ENCODE measurements at places on chromosomes 3 and 15. TPM values are rescaled to one million over a fixed set of nuclear protein-coding genes. Genes with fewer than 3 reads are reported as not detected.
A peak's percentile ranks its signal among the peaks of the same experiment; 100 is the strongest.

GRCh38 chr3:49093853-49094767 is at the start of gene QRICH1:
Gene QRICH1 (minus strand): TSS chr3:49094071. CDS start chr3:49077017, 17,054 bp downstream.
- H3K4me1 ChIP-seq, result peaks cover 14% of the 10 kb centered on the region
- DNase-seq, result peak; percentile 98
- no peaks in the 10 kb centered on the region for H3K36me3 ChIP-seq
- H3K27ac ChIP-seq, result peak within 1 kb of the TSS; percentile 98
- H3K4me3 ChIP-seq, result peak within 1 kb of the TSS; percentile 99

DNA sequence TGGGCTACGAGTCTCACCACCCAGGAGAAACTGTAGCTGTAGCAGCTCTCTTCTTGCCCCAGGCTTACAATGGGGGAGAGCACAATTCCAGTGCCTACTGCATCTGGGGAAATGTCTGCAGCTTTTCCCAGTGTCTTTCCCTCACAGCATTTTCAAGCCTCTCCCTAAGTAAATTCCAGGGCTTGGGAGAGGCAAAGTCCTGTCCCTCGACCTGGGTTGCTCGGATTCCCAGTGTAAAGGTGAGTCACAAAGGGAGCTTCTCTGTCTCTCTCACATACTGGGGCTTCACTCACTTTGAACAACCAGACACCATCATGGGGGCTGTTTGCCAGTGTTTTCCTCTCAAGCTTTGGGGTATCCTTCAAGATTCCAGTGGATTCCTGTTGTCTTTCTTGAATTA is 689.4 kb upstream of the NAALADL2 start:
- DNase-seq, result no peak
- no peaks in the 10 kb centered on the region for H3K36me3 ChIP-seq
- H3K4me3 ChIP-seq, result no peak overlapping the region
- H3K4me1 ChIP-seq, result no peaks in the 10 kb centered on the region

GRCh38 chr15:36313736-36314280 is 265.6 kb upstream of the CDIN1 start:
- DNase-seq, result no peak
- H3K36me3 ChIP-seq, result no peaks in the 10 kb centered on the region
- no peak overlapping the region for H3K27ac ChIP-seq
- H3K27me3 ChIP-seq, result no peaks in the 10 kb centered on the region
- no peak overlapping the region for H3K4me3 ChIP-seq

- peak overlapping the region; percentile 87 for H3K27ac ChIP-seq
- H3K4me3 ChIP-seq, result peak overlapping the region; percentile 58
- peak; percentile 7 for DNase-seq
- H3K4me1 ChIP-seq, result peaks cover 74% of the 10 kb centered on the region
Measured at GRCh38 chr3:4850211-4850927, 128.9 kb upstream of the BHLHE40 start.

DNA sequence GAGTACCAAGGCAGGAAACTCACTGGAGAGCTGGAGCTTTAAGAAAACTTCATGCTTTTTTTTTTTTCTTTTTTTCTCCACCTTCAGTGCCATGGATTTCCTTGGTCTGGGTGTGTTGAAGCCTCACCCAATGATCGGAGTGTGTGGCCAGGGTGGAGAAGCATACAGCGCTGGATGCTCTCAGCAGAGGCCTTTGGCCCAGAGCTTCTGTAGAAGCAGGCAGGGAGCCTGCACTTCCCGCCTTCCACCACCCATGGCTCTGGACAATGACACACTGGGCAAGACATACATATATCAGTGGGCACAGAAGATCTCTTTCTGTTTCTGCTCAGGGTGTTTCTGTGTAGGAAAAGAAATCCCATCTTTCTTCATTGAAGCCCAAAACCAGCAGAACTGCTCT is 55.8 kb upstream of the ACAD9 start:
- H3K27me3 ChIP-seq, result no peaks in the 10 kb centered on the region
- peaks cover 16% of the 10 kb centered on the region for H3K36me3 ChIP-seq
- H3K4me3 ChIP-seq, result no peak overlapping the region
- peak overlapping the region; percentile 31 for H3K27ac ChIP-seq

DNA sequence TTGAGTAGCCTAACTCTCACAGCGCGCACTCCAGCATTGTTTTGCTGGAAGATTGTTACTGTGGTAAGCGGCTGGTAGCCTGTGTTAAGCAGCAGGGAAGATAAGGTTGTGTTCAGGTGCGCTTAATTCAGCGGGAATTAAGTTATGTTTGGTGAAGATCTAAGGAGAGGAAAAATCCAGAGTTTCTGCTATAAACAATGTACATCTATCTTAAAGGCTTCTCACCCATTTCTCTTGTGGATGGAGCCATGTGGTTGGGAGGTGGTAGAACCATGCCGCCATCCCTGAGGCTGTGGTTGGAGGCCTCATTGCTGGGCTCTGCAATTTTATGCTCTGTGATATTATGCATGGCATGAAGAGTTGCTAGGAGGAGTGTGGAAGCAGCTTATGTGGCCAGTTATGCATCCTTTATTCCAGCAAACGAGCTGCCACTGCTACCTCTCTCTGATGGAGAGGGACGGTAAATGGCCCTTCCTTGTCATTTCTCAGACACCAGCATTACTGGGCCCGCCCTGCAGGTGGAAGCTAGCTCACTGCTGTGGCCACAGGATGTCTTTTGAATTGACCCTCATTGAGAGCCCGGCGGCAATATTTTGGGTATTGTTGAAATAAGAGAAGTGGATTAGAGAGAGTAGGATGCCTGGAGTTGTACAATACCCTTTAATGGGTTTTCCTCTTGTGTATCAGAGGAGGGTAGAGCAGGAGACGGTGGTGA is 1.3 kb downstream of the MINAR1 start:
- no peak for DNase-seq
- peaks cover 6% of the 10 kb centered on the region for H3K36me3 ChIP-seq
- H3K27me3 ChIP-seq, result peaks cover 38% of the 10 kb centered on the region
- H3K4me1 ChIP-seq, result peaks cover 16% of the 10 kb centered on the region
- no peak overlapping the region for H3K27ac ChIP-seq

GRCh38 chr3:112653209-112653871 is 12.4 kb upstream of the CCDC80 start:
- no peaks in the 10 kb centered on the region for H3K36me3 ChIP-seq
- H3K4me3 ChIP-seq, result no peak overlapping the region
- H3K27me3 ChIP-seq, result no peaks in the 10 kb centered on the region

DNA sequence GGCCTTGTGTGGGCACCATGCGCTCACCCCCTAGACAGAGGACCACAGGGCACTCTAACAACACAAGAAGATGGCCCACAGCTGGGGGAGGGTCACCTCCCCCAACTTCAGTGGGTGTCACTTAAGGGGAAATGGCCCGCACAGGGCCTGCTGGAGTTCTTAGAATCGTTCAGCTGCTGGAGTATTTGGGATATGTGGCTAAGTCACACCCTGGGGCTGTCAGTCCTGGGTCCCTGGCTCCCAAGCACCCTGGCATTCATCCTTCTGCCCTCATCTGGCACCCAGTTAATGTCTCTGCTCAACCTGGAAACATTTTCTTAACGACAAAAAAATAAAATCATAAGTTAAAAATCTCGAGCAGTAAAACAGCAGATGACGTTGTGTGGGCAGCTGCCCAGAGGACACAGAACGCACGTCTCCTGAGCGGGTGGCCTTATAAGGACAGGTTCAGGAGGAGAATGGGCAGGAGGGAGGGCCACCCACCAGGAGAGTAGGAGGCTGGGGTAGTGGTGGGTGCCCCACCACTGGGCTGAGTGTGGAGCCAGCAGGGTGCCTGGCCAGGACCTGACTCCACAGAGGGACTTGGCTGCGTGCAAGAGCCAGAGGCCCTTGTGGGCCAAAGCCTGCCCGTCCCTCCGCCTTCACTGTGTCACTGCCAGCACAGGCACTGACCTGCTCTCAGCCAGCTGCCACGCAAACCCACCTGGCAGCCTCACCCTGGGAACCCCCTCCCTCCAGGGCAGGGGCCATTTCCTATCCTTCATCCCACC is 11.5 kb downstream of the KBTBD13 start:
- H3K36me3 ChIP-seq, result no peaks in the 10 kb centered on the region
- peaks cover under 1% of the 10 kb centered on the region for H3K27me3 ChIP-seq
- DNase-seq, result no peak
- no peak overlapping the region for H3K27ac ChIP-seq
- H3K4me1 ChIP-seq, result no peaks in the 10 kb centered on the region

DNA sequence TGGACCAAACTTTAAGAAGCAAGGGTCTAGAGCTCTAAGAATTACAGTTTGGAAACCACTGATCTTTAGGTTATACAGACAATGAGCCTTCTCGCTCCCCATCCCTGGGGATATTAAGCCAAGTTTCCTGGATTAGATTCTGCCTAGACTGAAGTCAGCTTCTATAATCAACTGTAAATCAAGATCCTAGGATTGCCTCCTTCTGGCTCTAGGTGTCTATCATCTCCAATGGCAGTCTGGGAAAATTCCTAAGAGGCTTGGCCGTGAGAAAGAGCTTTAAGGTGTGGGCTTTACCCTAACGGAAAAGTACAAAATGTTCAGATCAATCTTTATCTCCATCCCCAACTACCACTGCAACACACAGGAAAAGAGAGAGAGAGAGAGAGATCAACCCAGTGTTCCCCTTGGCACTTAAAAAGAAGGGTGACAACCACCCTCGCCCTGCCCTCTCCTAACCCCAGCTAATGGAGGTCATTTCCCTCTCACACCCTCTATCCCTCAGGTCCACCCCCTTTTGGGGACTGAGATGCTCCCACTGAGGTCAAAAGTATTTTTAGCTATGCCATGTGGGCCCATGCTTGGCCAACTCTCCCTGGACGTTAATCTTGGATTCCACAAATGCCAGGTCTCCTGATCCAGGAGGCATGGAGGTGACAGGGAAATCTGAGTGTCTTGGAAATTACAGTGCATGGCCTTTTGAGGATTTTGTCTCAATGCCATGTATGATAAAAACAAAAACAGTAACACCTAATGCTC is 202.8 kb upstream of the BCL6 start:
- H3K4me1 ChIP-seq, result no peaks in the 10 kb centered on the region
- H3K27me3 ChIP-seq, result no peaks in the 10 kb centered on the region
- no peak overlapping the region for H3K4me3 ChIP-seq
- DNase-seq, result no peak
- no peak overlapping the region for H3K27ac ChIP-seq
- H3K36me3 ChIP-seq, result no peaks in the 10 kb centered on the region

- H3K27ac ChIP-seq, result peak overlapping the region; percentile 98
- peak; percentile 89 for DNase-seq
- H3K27me3 ChIP-seq, result no peaks in the 10 kb centered on the region
- peak overlapping the region; percentile 94 for H3K4me3 ChIP-seq
Measured at GRCh38 chr3:152269056-152269830, 514 bp downstream of the MBNL1 start.

PTX3 gene
- not detected for polyA plus RNA-seq

MIX23 gene
- polyA plus RNA-seq, result 23.5 TPM
